ENCODE measurements at places on chromosomes 1 and 21.

- no peak overlapping the region for H3K4me3 ChIP-seq
- no peak for DNase-seq
- no peak overlapping the region for H3K27ac ChIP-seq
- H3K4me1 ChIP-seq, result no peaks in the 10 kb centered on the region
- no peaks in the 10 kb centered on the region for H3K27me3 ChIP-seq
These were observed 40.2 kb downstream of the ADAMTS1 start for GRCh38 chr21:26804895-26805609.

DNA sequence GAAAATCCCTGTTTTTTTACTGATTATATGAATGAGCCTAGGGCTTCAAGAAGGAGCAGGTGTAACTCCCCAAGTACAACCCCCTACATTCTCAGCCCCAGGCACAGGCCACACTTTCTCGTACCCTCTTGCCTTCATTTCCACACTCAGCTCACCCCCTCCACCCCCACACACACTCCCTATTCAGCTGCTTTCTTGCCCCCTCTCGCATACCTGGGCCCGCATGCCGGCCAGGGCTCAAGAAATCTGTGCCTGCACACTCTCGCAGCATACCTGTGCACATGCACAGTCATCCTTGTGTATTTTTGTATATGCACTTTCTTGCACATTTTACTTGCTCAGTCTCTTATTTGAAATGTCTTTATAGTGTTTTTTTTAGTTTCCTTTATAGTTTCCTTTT lies 2.0 kb downstream of the PTPRF start:
- peak overlapping the region; percentile 66 for H3K4me3 ChIP-seq
- H3K27ac ChIP-seq, result peak overlapping the region; percentile 96
- H3K36me3 ChIP-seq, result no peaks in the 10 kb centered on the region
- DNase-seq, result no peak
- H3K4me1 ChIP-seq, result peaks cover 81% of the 10 kb centered on the region

DNA sequence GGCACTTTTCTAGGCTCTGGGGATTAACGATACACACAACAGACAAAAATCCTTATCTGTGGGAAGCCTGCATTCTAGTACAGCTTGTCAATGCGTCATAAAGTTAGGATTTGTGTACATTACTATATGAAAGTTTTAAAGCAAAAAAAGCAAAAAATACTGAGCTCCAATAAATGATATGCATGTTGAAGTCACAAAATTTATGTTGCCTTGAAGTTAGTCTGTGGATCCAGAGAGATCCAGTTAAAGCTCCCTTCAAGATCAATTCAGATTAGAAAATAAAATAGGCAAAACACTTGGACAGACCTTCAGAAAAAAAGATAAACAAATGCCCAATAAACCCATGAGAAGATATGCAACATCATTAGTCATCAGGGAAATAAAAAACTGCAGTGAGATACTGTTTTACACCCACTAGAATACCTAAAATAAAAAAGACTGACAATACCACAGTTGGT lies 33.1 kb upstream of the KCNQ4 start:
- no peak overlapping the region for H3K4me3 ChIP-seq
- H3K27ac ChIP-seq, result no peak overlapping the region
- no peak for DNase-seq
- H3K36me3 ChIP-seq, result peaks cover 16% of the 10 kb centered on the region

DNA sequence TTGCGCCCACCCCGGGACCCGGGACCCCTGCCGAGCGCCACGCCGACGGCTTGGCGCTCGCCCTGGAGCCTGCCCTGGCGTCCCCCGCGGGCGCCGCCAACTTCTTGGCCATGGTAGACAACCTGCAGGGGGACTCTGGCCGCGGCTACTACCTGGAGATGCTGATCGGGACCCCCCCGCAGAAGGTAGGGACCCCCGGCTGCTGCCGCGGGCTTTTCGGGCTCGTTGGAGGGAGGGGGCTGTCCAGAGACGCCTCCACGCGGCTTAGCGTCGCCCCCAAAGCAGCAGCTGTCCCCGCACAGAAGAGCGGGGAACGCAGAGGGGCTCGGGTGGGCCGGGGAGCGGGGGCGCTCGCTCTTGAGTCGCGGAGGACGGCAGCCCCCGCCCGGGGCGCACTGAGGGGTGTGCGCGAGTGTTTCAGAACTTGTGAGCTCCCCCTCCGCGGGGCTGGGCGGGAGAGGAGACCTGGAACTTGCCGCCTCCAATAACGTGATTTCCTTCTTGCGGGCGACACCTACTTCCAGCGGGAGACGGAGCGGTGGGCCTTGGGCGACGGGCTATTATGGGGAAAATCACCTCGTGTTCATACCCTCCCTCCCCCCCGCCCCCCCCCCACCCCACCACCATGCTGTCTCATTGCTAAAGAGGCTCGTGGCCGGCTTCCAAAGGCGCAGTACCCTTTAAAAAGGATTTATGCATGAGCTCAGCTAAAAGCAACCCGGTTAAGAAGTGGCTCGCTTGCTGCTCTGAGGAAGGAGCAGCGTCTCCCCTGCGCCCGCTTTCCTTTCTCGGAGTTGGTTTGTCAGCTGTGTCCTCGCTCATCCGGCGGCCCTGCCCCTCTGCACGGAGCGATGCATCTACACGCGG lies 664 bp downstream of the BACE2 start:
- no peak for DNase-seq
- no peaks in the 10 kb centered on the region for H3K27me3 ChIP-seq
- peaks cover 15% of the 10 kb centered on the region for H3K4me1 ChIP-seq
- H3K36me3 ChIP-seq, result no peaks in the 10 kb centered on the region
- H3K27ac ChIP-seq, result peak overlapping the region; percentile 96

GRCh38 chr1:217240656-217241055 lies 390.2 kb downstream of the GPATCH2 start:
- H3K36me3 ChIP-seq, result no peaks in the 10 kb centered on the region
- peaks cover 8% of the 10 kb centered on the region for H3K27me3 ChIP-seq
- H3K27ac ChIP-seq, result no peak overlapping the region
- no peaks in the 10 kb centered on the region for H3K4me1 ChIP-seq
- DNase-seq, result no peak

- DNase-seq, result no peak
- H3K36me3 ChIP-seq, result no peaks in the 10 kb centered on the region
- no peaks in the 10 kb centered on the region for H3K27me3 ChIP-seq
- H3K4me1 ChIP-seq, result no peaks in the 10 kb centered on the region
These were observed 44.9 kb downstream of the GLIS1 start for GRCh38 chr1:53693773-53694717.

DNA sequence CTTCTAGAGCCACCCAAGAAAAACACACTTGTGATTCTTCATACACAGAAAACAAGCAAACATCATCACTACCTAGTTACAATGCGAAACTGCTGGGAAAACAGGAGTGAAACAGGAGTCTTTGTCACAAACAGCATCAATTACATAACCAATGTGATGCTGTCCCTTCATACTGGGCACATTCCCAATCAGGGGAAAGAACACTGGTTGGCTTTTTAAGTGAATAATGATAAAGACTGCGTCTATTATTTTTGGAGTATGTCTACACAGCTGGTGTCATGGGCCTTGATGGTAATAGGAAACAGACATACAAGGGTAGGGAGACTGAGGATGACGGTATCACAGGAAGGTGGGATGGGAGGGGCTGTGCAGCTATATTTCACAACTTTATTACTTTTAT lies 43.3 kb downstream of the SIPA1L2 start:
- H3K27ac ChIP-seq, result no peak overlapping the region
- H3K36me3 ChIP-seq, result peaks cover 8% of the 10 kb centered on the region
- H3K4me1 ChIP-seq, result peaks cover 9% of the 10 kb centered on the region
- no peaks in the 10 kb centered on the region for H3K27me3 ChIP-seq

DNA sequence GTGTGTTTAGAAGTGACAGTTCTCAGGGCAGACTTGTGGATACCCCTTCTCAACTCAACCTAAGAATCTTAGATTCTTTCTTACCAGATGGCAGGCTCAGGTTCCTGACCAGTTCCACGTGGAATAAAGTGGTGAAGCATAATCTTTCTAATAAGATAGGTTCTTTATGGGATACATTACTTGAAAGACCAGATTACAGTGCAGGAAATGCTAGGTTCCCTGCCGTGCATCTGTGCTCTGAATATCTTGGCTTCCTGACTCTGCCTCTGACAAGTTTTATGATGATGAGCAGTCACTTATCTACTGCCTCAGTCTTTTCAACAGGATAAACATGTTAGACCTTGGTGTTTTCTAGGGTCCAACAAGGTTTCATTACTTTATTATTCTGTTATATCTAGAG lies 207.9 kb upstream of the CACYBP start:
- no peak overlapping the region for H3K4me3 ChIP-seq
- no peak for DNase-seq
- no peaks in the 10 kb centered on the region for H3K27me3 ChIP-seq
- no peaks in the 10 kb centered on the region for H3K36me3 ChIP-seq
- H3K27ac ChIP-seq, result no peak overlapping the region

DNA sequence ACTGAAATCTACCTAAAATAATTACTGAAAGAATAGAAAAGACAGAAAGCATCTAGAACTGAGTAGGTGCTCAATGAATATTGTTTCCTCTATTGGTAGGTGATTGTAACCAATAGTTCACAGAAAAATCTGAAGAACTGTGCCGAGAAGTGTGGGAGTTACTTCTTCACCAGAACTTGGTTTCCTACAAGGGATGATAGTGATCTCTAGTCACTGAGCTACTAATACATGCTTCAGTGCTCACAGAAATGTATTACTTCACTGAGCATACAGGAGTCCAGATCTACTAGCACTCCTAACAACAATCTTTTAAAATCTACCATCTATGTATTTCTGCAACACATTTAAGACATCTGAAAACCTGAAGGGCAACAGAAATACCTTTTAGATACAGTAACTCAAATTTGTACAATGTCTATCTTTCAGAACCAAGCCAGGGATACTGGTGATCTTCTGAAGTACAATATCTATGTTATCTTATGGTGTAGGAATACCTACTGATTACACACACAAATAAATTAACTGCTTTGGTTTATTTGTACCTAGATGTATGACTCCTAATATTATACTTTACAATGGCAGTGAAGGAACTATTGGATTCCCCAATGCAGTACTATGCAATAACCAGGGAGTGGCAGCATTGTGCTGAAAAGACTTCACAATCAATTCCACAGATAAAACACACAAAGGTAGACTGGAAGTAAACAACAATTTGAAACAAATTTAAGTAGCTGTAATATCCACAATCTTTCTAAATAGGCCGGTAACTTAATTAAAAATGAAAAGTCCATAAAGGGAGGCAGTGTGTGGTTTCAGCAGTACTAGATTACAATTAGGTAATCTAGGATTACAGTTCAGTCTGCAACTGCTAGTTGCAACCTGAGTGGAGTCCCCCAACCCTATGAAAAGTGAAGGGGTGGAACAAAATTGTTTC lies 243.0 kb downstream of the SLC45A1 start:
- no peaks in the 10 kb centered on the region for H3K27me3 ChIP-seq
- DNase-seq, result no peak
- H3K27ac ChIP-seq, result no peak overlapping the region
- no peaks in the 10 kb centered on the region for H3K36me3 ChIP-seq

- no peaks in the 10 kb centered on the region for H3K36me3 ChIP-seq
- DNase-seq, result no peak
- H3K4me3 ChIP-seq, result no peak overlapping the region
- H3K4me1 ChIP-seq, result peaks cover 3% of the 10 kb centered on the region
- H3K27me3 ChIP-seq, result no peaks in the 10 kb centered on the region
These were observed 45.0 kb downstream of the DUSP10 start for GRCh38 chr1:221696718-221697461.

DNA sequence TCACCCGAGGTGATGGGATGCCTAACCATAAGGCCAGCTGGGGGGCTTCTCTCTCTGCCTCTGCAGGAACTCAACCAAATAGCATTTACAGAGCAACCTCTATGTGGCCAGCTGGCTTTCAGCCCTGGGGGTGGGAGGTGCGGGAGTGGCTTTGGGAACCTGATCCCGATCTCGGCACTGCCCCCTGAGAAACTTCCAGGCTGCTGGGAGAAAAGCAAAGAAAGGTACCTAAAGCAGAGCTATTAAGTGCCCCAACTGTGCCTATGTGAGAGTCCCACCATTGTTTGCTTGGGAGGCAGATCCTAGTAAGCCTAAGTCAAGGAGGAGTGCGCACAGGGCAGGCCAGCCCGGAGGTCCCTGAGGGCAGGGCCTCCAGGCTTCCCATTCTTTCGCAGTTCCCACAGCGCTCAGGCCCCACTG lies 7.0 kb downstream of the KRTCAP2 start:
- H3K4me1 ChIP-seq, result peaks cover 9% of the 10 kb centered on the region
- peak overlapping the region; percentile 4 for H3K27ac ChIP-seq
- no peak for DNase-seq
- peaks cover 24% of the 10 kb centered on the region for H3K36me3 ChIP-seq

- H3K27me3 ChIP-seq, result no peaks in the 10 kb centered on the region
- no peak within 1 kb of the TSS for H3K27ac ChIP-seq
- no peaks in the 10 kb centered on the region for H3K4me1 ChIP-seq
- no peak within 1 kb of the TSS for H3K4me3 ChIP-seq
- H3K36me3 ChIP-seq, result no peaks in the 10 kb centered on the region
These were observed at the start of gene SPTA1 for GRCh38 chr1:158686111-158687009. Gene SPTA1, minus strand, starts transcription at chr1:158686715. Its CDS starts 198 bp downstream, at chr1:158686517.

GRCh38 chr1:154608397-154609270 lies 648 bp upstream of the ADAR start:
- peaks cover 54% of the 10 kb centered on the region for H3K4me1 ChIP-seq
- DNase-seq, result no peak
- peak overlapping the region; percentile 92 for H3K4me3 ChIP-seq
- no peaks in the 10 kb centered on the region for H3K27me3 ChIP-seq
- H3K36me3 ChIP-seq, result no peaks in the 10 kb centered on the region

DNA sequence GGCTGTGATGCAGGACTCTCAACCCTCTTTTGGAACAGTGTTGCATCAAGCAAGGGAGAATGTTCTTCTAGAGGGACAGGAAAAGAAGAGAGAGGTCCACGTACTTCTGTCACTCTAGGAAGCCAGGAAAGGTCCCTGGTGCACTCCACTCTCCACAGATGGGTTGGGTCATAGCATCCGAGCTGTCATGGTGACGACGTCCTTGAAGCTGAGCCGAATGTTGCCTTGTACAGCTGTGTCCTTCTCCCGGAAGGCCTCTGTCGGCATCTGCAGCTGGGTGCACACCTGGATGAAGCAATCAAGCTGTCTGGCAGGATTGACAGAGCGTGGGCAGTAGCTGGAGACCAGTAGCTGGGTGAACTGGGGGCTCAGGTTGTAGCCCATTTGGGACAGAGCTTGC lies 12.5 kb downstream of the MDM4 start:
- no peak overlapping the region for H3K27ac ChIP-seq
- H3K27me3 ChIP-seq, result no peaks in the 10 kb centered on the region
- peaks cover 98% of the 10 kb centered on the region for H3K36me3 ChIP-seq
- H3K4me3 ChIP-seq, result no peak overlapping the region
- DNase-seq, result no peak

DNA sequence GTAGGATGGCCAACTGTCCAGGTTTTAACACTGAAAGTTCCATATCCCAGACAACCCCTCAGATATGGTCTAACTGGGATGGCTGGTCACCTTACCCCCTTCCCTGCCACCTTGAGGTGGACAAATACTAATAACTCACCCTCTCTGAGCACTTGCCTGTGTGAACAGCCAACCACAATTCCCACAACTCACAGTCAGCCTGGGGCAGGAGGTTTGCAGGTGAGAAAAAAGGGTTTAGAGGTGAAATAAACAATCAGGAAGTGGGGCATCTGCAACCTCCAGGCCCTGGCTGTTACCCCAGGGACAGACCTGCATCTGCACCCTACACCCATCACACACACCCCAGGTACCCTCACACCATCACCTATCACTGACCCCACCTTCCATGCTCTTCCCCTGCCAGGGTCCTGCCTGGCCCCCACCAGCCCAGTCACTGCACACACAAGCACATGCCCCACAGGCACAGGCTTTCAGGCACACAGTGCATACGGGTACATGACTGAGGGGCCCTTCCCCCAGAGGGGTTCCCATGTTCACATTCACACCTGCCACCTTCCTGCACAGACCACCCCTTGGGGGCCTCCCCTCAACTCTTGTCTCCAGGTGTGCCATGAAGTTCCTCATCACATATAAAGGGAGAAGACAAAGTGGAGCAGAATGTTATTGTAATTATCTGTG lies 679.5 kb downstream of the MATN1 start:
- no peaks in the 10 kb centered on the region for H3K36me3 ChIP-seq
- DNase-seq, result no peak
- H3K27me3 ChIP-seq, result no peaks in the 10 kb centered on the region
- H3K27ac ChIP-seq, result no peak overlapping the region
- no peak overlapping the region for H3K4me3 ChIP-seq
- H3K4me1 ChIP-seq, result no peaks in the 10 kb centered on the region

All from esophagus squamous epithelium (tissue), 5 donors.